ENCODE measurements at places on chromosomes 13 and 19.

DNA sequence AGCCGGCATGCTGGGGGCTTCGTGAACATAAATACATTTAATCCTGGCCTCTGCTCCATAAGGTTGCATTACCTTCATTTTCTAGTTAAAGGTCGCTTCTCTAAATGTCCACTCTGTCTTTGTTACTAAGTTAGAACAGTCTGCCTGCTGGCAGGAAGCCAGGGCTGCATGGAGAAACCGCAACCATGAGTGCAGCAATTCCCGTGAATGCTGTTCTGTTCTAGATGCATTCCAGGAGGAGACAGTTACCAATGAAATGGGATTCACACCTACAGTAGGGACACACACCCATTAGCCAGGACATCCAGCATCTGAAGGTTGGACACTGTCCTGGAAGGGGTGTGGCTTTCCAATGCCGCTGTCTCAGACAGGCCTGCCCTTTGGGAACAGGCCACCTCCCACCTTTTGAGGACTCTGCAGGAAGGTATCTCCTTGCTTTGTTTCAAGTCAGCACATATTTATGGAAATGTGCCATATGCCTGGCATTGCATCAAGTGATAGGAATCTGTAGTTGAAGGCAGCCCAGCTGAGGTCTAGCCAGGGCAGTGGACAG is 129.7 kb downstream of the SLC7A1 start:
- DNase-seq: no peak

DNA sequence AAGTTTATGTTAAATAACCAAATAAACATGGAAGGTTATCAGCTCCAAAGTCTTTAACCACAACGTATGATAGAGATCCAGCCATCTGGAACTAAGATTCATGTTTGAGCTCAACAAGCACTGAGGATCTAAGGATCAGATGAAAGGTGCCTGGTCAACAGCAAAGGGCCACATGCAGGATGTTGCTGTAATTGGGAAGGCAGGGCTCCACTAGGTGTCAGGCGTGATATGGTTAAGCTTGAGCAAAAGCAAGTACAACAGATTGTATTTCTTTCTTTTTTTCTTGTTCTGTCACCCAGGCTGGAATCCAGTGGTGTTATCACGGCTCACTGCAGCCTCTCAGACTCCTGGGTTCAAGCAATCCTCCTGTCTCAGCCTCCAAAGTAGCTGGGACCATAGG is 12.0 kb downstream of the EBPL start:
- DNase-seq: no peak

- no peak for DNase-seq
These were observed 215.1 kb downstream of the RBM26 start for GRCh38 chr13:79190932-79191331.

DNA sequence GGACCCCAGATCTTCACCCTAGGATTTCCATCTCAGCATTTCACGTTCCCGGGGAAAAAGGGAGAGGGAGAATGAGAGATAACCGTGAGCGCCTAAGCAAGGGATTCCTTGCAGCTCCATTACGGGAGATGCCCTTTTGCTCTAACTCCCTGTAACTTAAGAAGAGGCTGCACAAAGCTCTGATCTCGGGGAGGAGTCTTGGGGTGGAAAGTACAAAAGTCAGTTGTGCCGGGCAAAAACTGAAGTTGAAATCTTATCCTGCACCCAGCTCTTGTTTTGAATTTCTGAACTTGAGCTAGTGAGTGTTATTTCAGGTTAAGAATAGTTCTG is 256.4 kb upstream of the SOX21 start:
- no peak for DNase-seq

GRCh38 chr19:14582894-14583340 is at the start of gene CLEC17A:
CLEC17A (plus strand) TSS chr19:14583084; CDS start chr19:14583161, 77 bp downstream.
- peak; percentile 74 for DNase-seq

DNA sequence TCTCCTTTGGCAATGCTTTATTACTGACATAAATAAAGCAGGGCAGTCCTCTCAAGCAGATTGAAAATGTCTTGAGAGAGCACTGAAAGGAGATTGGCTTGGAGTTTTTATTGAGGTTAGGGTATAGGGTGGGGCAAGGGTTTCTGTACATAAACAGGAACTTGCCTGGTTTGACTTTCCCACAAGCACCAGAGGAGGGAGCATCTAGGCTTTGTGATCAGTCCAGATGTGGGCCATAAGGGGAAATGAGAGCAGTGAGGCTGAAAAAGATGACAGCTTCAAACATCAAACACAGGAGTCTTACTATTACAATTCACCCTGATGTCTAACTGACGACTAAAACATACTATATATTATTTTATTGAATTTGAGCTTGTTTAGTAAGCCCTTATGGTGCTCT is 260.9 kb downstream of the MTUS2 start:
- DNase-seq: no peak

GRCh38 chr19:30376272-30376671 is 4.1 kb downstream of the ZNF536 start:
- no peak for DNase-seq

DNA sequence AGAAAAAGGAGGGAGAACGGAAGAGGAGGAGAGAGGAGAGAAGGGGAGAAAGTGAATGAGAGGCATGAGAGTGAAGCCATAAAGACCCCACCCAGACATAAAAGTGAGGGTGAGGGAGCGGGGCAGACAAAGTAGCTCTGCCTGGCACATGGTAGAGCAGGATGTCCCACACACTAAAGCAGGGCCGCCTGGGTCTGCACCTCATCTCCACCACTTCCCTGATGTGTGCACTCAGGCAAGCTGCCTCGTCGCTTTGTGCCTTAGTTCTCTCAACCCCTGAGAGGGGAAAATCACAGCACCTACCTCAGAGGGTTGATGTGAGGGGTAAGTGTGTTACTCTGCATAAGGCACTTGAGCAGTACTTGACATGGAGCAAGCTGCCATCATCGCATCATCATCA is 488.1 kb downstream of the COG6 start:
- no peak for DNase-seq

GRCh38 chr19:18282788-18283141 is 1.3 kb upstream of the JUND start:
- peak; percentile 9 for DNase-seq

All from CD14-positive monocyte (primary cell).